Mucosa of gallbladder (tissue), 1 donor: ENCODE measurements at places on chromosomes 3 and 15. TPM values are rescaled to one million over a fixed set of nuclear protein-coding genes. Genes with fewer than 3 reads are reported as not detected.

DNA sequence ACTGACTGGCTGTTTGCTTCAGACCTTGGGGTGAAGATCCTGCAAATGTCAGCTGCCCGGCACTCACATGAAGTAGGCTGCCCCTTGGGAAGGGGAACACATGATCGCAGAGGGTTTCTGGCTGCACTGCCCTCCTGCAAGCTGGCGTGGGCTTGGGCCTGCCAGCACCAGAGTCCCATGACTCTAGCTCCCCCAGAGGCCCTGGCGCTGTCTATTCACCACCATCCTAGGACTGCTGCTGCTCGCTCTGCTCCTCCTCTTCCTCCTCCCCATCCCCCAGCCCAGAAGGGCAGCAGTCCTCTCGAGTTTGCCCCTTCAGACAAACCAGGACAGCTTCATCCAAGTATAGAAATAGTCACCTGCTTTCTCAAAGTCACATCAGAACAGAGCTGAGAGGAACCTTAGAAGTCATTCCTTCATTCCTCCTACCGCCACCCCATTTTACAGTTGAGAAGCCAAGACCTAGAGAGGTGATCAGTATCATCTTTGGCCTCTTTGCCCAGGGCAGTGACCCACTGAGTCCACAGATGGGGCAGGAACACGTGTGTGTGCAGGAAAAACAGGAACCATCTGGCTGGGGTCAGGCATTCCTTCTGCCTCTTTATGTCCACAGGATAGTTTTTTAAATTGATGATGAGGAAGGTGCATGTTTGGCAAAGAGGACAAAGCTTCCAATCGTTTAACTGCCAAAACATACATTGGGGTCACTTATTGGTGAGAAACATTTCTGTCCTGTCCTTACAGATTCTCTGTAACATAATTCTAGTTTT is 13.2 kb downstream of the DPH3 start:
- no peak for DNase-seq

Gene MEGF11
- 0.35 TPM for total RNA-seq

GRCh38 chr3:138364356-138365252 is 16.2 kb downstream of the MRAS start:
- DNase-seq, result no peak

Gene CHRFAM7A
- total RNA-seq, result 1.4 TPM

DNA sequence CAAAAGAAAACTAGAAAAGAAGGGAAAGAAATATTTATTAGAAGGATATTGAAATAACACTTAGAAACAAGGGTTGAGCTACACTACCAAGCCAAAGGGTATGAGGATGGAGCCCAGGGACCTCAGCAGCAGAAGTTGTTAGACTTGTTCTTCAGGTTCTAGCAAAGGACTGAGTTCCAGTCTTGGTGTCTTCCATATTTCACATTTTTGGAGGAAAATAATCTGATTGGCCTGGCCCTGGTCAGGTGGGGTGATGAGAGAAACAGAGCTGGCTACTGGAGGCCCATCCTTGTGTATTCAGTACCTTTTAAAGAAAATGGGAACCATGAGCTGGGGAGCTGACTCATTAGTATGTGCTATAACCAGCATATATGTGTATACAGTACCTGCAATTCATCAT is 28.2 kb downstream of the PPP4R2 start:
- no peak for DNase-seq

- DNase-seq, result no peak
Measured at GRCh38 chr3:113231391-113231790, 20.0 kb downstream of the BOC start.

DNA sequence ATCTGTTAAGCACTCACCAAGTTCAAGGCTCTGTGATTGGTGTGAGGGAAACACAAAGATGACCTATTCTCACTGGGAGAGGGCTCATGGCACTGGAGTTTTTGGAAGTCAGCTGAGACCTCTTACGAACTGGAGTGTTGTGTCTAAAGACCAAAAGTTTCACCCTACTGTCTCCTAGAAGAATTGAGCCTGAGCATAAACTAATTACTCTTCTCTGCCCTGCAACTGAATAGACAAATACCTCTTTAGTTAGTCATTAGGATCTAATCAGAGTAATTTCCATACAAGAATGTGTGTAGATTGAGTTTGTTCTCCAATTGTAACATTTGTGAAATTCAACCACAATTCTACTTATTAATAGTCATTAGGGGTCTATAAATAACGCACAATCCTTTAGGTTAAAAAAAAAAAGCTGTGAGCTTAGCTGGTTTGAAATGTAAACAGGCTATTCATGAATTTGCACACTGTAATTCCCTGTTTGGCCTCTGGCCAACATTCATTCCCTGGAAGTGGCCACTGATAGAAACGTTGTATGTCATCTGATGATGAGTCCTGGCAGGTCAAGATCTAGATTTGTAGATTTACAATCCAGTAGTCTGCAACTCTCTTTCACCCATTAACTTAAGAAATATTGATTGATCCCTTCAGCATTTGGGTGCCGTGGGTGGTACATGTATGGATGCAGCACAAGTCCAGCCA is 76.8 kb upstream of the SOX14 start:
- DNase-seq, result no peak

GRCh38 chr3:124860599-124860998 is 26.6 kb downstream of the ITGB5 start:
- DNase-seq, result peak; percentile 89

GRCh38 chr15:45705510-45706473 is 71.0 kb downstream of the SQOR start:
- DNase-seq, result peak; percentile 78
